ENCODE measurements at places on chromosomes 6 and 20. TPM values are rescaled to one million over a fixed set of nuclear protein-coding genes. Genes with fewer than 3 reads are reported as not detected.

DNA sequence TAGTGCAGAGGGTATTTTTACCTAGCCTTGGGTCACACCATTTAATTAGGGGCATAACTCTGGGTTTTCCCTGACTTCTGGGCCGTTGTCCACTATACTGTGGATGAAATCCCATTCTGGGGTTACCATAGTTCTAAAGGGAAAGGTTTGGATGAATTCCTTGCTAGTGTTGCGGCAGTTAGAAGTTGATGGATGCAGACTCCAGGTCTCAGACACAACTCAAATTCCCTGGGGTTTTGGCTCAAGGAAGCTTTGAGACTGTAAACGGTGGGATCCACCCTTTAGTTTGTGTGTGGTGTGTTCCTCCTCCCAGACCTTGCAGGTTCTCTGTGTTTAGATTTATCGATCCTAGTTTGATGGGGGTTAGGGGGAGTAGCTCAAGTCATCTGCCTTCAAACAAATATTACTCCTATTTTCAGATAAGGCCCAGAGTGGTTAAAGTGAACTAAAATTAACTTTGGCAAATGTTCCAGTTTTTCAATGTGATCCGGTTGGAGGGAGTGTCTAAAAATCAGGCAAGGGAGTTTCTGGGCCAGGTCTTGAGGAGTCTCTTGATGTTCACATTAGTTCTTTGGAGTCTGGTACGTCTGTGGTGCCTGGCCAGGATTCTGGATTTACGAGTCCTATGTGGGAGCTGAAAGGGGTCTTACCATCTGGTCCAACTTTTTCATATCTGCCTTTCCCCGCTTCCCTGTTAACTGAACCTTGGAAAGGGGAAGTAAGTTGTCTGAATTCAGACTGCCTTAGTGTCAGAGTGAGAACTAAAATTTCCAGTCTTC is 1.5 kb downstream of the RALY start:
- DNase-seq = no peak

DNA sequence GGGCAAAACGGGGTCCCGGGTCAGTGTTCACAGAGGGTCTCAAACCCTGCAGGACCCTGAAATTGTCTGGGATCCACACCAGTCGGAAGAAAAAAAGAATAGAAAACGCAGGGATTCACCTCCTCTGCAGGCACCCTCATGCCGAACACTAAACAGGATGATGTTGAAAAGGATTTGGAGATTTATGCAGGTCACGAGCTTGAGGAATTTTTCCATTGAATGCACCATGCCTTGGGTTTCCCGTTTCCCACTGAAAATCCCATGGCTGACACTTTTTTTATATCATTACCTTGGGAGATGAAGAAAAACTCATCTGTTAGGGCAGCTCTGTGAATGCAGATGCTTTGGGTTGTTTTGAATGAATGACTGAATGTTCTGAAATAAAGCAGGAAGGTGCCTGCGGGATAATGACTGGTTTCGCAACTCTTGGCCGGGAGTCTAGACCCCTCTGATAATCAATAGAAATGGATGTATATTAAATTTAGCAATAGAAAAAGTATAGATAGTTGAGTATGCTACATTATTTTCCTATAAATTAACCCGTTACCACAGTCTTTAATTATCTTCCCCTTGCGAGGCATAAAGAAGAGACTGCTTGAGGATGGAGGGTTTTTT is 147.5 kb upstream of the AFDN start:
- no peak for DNase-seq

DNA sequence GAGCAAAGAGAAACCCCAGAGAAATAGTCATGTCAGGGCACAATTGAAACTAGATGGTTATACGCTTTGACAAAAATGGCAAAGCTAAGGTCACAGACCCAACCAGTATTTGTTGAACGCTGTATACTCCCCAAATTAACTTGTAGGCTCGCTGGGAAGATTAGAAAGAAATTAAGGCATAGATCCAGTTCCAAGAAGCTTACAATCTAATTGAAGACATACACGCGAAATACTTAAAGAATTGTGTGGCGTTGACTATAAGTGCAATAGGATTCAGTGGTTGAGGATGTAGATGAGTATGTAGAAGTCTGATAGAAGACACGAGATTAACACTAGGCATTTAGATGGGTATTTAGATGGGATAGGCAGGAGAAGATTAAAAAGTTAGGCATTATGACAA is 525 bp downstream of the FAM229B start:
- no peak for DNase-seq

DNA sequence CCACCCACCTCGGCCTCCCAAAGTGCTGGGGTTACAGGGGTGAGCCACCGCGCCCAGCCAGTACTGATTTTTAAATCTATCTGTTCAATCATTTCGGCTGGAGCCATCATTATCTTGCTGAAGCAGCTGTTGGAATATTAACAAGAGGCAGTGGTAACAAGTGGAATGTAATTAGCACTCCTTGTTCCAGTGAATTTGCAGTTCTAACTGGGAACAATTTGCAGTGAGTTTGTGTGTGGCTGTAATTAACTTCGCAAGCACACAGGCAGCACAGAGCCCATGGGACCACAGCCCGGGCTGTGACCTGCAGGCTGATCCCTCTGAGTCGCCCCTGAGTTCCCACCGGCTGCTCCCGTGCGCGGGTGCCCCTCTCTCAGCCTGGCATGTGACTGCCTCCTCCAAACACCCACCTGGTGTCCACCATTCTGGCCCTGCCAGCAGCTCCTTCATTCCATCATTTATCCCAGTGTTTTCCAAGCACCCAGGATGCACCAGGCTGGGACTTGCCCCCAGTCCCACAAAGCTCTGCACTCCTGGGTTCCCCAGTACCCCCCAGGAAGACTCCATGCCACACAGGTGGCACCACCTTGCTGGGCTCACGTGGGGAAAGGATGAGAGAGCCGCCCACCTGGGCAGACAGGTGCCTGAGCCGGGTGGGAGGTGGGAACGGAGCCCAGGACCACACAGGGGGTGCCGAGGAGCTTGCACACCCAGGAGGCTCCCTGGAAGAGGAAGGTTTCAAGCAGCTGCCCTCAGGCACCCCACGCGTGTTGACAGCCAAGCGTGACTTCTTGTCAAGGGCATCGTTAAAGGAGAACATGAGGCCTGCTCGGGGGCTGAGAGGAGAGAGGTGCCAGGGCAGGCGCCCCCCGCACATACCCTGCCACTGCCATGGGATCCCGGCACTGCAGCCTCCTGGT is 75.2 kb downstream of the YTHDF1 start:
- no peak for DNase-seq

Gene PRICKLE4
- total RNA-seq = not detected

DNA sequence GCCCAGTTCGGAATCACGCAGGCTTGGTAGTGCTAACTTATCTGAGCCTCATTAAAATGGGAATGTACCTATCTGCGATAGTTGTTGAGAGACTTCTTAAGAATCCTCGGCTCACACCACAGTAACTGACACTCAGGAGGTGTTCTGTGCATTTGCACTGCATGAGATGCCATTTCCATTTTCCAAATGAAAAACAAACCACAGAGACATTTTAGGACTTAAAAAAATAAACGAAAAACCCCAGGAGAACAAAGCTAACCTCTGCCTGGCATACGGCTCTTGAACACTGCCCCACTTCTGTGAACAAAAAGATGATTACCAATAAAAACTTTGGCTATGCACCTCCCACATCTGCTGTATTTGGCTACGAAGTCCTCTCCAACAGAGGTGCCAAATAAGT is 37.6 kb downstream of the BEND3 start:
- DNase-seq = no peak

Gene DLL1
- 2.8 TPM for total RNA-seq

Gene TP53INP2
- total RNA-seq = 0.80 TPM

DNA sequence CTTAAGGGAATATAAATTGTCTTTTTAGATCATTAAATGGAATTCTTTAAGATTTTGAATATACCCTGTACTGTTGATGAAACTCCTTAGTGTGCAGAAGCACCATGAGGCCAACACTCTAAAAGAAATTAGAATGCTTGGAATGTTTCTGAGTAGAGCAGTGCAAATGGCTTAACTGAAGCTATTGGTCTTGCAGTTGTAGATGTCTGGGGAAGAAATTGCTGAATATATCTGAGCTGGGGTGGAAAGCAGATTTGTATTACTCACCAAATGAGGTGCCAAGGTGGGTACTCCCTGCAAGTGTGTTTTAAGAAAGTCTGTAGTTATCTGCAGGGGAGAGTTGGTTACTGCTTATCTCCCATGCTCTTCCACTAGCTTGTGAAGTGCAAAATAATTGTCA is 119.0 kb downstream of the ADGRG6 start:
- DNase-seq = no peak

Gene GATA5
- not detected for total RNA-seq

Gene MLIP
- total RNA-seq = not detected

- no peak for DNase-seq
Measured at GRCh38 chr6:149108749-149109100, 208.8 kb upstream of the TAB2 start.

DNA sequence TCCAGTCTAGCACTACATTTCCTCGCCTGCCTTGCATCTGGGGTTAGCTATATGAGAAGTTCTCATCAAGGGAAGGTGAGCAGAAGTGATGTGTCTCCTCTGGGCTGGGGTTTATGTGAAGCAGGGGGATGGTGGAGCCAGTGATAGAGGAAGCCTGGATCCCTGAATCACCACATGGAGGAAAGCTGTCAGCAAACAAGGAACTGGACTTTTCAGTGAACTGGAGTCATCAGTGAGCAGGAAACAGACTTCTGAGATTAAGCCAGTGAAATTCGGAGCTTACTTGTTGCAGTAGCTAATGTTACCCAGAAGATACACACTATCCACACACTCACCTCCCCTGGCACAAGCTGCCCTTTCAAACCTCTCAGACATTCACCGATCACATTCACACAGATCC is 13.4 kb upstream of the TOX2 start:
- DNase-seq = no peak

Gene FERMT1
- total RNA-seq = 5.7 TPM

Gene LIN28B
- total RNA-seq = 7.3 TPM

DNA sequence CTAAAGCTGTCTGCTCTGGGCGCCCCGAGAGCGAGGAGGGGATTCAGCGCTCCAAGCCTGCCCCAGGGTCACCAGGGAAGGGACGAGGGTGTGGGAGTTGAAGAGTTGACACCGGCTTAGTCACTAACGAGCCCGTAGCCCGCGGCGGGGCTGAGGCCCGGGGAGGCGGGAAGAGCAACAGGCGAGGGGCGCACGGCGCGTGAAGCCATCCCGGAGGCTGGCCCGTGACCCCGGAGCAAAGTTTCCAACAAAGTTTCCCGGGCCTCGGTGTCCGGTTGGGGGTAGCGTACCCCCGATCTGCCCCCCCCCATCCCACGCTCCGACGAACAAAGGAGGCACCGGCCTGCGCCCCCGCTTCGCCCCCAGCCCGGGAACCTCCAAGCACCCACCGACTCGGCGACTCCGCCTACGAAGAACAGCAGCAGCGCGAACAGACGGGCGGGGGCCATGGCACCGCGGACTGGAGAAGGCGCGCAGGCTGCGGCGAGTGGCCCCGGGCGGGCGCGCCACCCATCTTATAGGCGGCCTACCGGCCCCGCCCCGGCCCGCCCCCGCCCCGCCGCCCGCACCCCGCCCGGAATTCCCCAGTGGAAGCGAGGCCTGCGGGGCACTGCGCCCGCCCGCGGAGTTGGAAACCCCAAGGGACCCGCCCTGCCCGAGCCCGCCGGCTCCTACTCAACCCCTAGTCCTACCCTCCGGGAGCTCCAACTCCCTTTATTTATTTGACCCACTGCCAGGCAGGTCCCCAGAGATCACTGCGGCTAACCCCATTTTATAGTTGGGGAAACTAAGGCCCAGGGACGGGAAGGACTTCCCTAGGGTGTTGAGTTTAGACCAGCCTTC is at the start of gene SDC4:
SDC4 (minus strand) TSS at position 489 of the 843 bp plus-strand sequence; CDS start at position 449, 40 bp downstream.
- peak; percentile 78 for DNase-seq

- DNase-seq = no peak
Measured at GRCh38 chr20:10781526-10781925, 107.7 kb upstream of the JAG1 start.

DNA sequence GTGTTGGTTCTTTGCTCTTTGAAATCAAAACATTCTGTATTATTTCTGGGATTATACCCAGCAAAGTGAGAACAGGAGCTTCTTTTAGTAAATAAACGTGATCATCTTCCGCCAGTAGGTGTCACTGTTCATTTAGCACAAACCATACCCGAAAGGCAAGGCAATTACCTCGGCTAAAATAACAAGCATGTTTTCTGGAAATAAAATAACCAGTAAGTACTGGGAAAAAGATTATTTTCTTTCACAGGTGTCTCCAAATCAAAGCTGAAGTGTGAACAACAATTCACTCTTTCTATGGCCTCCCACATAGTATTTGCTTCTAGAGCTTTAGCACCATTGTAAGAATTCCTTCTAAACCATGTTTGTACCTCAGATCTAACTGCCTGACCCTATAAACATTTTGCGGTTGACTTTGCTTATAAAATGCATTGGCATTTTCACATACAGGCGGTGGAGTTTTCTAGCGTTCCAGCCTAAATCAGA is 144.6 kb upstream of the AGPAT4 start:
- DNase-seq = peak; percentile 84

Gene B3GALT4
- total RNA-seq = 1.9 TPM

GRCh38 chr6:158517038-158517437 is 42.9 kb upstream of the TMEM181 start:
- DNase-seq = no peak

GRCh38 chr20:19986419-19986818 is 30.7 kb upstream of the NAA20 start:
- peak; percentile 71 for DNase-seq

Gene LCA5
- total RNA-seq = 5.0 TPM

Measured in Daoy (cell line).